AG10803 (cell line): ENCODE measurements at places on chromosomes 1 and 21.

- peak; percentile 64 for DNase-seq
Measured at GRCh38 chr1:62746086-62746808, 37.7 kb upstream of the ATG4C start.

GRCh38 chr1:212270564-212270963 lies 14.6 kb upstream of the PPP2R5A start:
- no peak for DNase-seq

DNA sequence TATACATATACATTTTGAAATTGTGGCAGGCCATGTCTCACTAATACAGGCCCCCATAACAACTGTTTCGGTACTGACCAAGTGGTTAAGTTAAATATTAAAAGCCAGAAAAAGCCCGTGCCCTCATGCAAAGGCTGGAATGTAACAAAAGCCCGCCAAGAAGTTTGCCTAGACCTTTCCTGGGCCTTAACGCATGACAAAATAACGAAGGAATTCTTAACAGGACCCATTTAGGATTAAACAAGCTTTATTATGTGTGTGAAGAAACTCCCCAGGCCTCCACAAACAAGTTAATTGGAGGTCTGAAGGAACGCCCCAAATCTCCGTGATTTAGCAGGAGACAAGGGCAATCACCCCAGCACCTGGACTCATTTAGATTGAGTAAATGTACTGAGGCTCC lies 42.4 kb downstream of the TNFSF4 start:
- no peak for DNase-seq

DNA sequence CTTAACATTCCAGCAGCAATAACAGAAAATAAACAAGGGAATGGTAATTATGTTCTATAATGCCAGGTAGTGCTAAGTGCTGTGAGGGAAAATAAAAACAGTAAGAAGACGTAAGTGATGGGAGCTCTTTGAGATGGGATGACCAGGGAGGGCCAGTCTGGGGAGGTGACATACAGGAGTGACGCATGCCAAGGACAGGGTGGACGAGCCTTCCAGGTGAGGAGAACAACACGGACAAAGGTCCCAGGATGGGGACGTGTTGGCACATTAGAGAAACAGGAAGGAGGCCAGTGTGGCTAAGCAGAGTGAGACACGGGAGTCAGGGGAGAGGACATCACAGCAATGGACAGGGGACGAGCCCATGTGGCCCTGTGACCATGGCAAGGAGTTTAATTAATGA lies 11.7 kb upstream of the LRRC52 start:
- DNase-seq = no peak

GRCh38 chr1:217907504-217907903 lies 276.4 kb downstream of the SPATA17 start:
- no peak for DNase-seq

DNA sequence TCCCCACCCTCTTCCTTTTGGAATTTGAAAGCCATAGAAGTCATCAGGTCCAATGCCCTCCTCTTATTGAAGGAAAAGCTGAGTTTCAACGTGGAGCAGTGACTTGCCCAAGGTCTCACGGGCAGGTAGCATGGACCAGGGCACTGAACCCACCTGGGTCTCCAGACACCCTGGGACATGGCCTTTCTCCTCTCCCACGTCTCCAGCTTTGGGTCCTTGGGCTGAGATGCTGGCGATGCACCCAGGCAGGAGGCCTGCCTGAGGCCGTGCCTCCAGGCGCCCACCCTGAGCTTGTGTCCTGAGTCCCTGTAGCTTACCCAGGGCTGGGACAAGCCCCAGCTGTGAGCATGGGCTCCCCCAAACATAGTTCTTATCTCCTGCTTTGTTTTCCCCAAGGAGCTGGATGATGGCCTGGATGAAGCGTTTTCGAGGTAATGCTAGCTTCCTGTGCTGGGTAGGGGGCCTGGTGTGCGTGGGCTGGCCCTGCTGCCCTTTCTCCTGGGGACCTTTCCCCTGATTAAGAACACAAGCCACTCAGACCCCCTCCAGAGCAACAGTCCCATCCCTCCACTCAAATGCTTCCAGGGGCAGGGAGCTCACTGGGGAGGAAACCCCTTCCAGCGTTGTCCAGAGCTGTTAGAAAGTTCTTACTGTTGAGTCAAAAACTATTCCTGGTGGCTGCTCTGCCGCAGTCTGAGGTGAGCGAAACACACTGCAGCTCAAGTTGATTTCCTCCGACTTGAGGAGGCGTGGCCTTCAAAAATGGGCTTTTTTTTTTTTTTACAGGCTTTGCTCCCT lies 21.6 kb downstream of the LDLRAP1 start:
- DNase-seq = no peak

GRCh38 chr1:156060937-156061636 lies at the start of gene RAB25:
Gene RAB25, plus strand, starts transcription at chr1:156061160. Its CDS starts 241 bp downstream, at chr1:156061401.
- no peak for DNase-seq

DNA sequence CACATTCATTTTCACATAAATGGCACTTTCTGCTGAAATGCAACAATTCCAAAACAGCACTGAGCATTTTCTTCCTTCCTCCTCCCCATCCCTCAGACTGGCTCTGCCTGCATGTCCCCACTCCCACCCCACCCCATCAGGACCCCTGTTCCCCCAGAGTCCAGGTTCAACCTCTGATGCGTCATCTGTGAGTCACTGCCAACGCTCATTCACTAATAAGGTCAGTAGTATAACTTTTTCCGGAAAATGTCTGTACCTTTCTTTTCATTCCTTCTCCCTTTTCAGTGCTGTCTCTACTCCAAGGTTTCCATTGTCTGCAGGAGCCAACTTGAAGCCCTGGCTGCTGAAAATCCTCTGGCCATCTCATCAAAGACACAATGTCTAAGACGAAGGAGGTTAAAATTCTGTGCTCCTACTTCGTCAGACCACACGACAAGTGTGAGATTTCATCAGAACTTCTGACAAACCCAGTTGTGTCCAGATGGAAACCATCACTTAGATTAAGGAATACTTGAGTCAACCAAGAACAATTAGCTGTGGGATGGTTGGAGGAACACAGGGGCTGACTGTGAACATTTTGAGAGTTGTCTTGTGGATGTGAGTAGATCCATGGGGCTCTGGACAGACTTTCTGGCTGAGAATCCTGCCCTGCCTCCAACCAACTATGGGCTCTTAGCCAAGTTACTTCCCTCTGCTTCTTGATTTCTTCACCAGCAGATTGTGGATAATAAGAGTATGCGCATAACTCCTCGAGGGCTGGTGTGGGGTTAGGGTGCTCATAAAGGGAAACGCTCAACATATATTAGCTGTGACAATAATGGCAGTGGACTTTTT lies 35.6 kb upstream of the UTS2 start:
- DNase-seq = peak; percentile 60

GRCh38 chr1:238129677-238130076 lies 239.0 kb upstream of the ZP4 start:
- DNase-seq = no peak

- DNase-seq = no peak
Measured at GRCh38 chr1:184759651-184760050, 5.0 kb upstream of the EDEM3 start.

DNA sequence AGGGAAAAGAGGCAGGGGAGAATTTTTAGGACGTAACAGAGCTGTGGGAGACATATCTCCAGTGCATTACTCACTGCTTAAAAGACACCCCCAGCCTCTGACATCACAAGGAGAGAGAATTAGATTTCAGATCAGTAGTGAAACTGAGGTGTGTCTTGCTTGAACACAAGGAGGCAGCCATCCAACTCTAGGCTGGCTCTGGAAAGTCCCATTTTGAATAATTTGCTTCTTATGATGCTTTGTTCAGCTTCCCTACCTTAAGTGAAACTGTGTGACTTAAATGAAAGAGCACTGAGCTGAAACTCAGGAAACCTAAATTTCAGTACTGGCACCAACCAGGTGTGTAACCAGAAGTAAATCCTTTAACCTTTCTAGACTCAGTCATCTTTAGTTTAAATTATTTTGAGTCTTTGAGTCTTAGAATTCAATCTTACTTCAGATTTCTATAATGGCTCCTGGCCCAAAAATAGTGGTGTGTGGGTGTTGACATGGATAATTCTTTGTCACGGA lies 251.6 kb upstream of the SGIP1 start:
- DNase-seq = peak; percentile 69

GRCh38 chr1:28241638-28242241 lies 5.8 kb downstream of the ATP5IF1 start:
- DNase-seq = no peak

DNA sequence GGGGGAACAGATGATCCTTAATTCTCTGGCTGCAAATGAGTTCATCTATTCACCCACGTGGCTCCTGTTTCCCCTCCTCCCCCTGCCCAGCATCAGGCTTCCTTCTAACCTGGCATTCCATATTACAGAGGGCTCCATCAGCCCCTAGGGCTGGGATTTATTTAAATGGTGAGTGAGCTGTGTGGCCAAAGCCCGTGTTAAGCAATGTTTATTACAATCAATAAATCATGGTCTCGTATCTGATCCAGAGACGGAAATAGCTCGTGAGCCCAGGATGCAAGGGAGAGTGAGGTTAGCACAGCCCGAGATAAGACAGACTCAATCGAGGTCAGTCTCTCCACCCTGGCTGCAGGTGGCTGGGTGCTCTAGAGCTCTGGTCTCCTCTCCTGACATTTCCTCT lies 43.1 kb upstream of the IGSF21 start:
- DNase-seq = no peak

GRCh38 chr1:101276818-101277217 lies 40.0 kb downstream of the S1PR1 start:
- no peak for DNase-seq

DNA sequence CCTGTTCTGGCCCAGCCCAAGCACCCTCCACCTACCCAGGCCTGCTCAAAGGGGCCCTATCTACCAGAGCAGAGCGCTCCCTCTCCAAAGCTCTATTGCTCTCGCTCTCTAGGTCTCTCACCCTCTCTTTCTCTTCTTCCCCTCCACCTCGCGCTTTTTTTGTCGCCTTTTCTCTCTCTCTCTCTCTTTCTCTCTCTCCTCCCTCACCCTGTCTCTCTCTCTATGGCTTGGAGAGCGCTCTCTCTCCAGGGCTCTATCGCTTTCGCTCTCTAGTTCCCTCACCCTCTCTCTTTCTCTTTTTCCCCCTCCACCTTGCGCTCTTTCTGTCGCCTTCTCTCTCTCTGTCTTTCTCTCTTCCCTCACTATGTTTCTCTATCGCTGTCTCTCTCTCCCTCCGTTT lies 3.4 kb upstream of the ZNF678 start:
- DNase-seq = no peak

DNA sequence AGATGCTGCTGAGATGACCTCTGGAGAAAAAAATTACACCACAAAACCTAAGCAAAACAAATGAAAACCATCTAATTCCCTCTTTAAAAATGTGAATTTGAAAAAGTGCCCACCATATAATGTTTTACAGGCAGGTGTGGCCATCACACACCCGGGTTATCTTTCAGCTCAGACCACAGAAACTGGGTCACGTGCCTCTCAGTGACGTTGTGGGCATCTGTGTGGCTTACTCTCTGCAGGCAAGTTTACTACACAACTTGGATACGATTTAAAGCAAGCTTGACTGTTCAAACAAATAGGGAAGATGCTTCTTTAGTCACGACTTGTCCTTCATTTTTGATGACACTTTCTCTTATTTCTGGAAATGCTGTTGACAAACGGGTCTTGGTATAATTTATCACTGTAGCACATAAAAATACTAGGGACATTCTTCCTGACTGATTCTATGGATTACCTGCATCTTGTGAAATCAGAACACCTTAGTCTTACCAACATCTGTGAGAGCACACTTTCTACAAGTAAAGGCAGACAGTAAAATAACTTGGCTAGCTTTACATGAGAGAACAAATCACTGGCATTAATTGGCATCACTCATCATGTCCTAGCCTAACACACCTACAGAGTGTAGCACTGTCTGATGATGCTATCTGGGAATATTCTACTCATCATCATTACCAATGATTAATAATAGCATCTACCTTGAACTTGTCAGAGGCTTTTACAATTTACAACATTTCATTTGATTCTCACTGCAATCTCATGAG lies 89.3 kb upstream of the EDEM3 start:
- no peak for DNase-seq

GRCh38 chr1:905071-905749 lies 18.5 kb upstream of the SAMD11 start:
- DNase-seq = no peak

GRCh38 chr1:5717031-5717682 lies 275.1 kb downstream of the NPHP4 start:
- no peak for DNase-seq

GRCh38 chr1:159173320-159173719 lies 1.9 kb downstream of the CADM3 start:
- no peak for DNase-seq
